ENCODE measurements at places on chromosomes 16 and 17.

DNA sequence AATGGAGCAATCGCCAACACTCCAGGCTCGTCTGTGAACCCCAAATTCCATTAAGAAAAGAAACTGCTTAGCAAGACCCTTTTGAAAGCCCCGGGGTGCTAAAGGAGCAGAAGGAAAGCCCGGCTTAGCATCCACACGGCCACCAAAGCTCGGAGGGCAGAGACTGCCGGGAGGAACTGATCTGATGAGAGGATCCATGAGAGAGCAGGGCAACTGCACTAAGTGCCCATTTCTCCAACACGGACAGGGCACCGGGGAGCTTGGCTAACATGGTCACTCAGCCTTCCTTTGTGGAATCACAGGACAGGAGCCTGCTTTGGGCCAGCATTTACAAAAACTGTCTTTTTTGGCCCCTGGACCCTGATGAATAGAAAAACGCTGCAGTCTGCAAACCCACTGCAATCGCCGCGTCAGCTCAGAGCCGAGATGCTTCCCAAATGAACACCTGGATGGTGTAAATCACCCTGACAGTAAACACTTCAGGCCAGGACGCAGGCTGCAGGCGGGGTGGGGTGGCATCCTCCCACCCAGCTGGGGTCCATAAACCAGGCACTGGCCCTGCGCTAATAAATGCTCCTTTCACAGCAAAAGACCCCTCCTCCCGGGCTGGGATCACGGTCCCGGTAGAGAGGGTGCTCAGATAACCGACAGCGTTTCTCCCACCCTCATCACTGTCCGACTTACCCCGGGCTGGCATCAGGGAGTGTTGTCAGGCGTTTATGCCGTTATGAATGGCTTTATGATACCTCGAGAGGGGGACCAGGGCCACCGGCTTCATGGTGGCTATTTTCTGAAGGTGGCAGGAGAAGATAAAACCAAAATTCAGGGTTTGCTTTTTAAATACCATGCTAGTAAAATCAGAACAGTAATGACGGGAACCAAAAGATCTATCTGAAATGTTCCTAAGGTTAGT is 299.5 kb downstream of the IRF8 start:
- DNase-seq = no peak

DNA sequence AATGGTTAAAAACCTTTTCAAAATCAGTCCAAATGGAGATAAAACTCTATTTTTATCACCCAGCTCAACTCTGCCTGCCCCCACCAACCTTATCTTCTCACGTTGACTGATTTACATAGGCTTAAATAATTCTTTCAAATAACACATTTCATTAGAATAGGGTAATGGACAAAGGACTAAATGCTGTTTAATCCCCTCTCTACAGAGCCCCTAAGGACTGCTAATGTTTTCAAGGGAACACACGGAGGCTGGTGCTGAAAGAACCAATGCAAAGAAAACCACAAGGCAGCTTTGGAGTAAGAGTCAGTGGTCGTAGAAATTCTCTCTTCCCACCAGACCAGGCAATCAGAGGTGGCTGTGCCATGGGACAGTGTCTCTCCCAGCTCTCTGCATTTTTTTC is 445.7 kb upstream of the MAF start:
- no peak for DNase-seq

DNA sequence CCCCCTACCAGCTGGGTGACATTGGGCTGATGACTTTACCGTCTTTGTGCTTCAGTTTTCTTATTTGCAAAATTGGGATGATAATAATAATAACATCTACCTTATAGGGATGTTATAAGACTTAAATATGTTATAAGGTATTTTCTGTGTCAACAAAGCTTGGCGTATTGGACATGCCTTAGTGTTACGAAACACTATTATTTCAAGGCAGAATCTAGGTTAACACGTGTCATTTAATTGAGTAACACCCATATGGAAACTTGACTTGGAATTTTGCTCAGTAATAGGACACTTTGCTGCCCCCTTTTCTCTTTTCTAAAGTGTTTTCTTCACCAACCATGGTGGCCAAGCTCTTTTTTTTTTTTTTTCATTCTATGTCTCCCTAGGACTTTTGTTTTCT is 294.2 kb upstream of the SALL1 start:
- DNase-seq = no peak

GRCh38 chr17:62067165-62068145 is 2.4 kb upstream of the MED13 start:
- no peak for DNase-seq

- DNase-seq = no peak
These were observed 90.9 kb upstream of the EEF2KMT start for GRCh38 chr16:5188318-5188988.

DNA sequence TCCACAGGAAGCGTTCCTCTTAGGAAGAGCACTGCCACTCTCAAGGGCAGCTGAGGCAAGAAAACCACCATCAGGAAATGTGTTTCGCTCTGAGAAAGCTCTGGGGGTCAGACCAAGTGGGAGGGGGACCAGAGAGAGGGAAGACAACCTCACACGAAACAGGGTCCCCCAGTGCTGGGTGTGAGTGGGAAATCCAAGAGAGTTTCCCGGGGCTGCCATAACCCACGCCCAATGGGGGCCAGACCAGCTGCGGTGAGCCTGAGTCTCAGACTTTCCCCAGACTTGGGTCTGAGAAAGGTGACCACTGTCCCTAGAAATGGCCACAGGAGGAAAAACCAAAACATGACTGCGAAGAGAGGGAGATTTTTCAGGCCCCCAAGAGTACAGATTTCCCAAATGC is 14.5 kb downstream of the DNAH17 start:
- no peak for DNase-seq

DNA sequence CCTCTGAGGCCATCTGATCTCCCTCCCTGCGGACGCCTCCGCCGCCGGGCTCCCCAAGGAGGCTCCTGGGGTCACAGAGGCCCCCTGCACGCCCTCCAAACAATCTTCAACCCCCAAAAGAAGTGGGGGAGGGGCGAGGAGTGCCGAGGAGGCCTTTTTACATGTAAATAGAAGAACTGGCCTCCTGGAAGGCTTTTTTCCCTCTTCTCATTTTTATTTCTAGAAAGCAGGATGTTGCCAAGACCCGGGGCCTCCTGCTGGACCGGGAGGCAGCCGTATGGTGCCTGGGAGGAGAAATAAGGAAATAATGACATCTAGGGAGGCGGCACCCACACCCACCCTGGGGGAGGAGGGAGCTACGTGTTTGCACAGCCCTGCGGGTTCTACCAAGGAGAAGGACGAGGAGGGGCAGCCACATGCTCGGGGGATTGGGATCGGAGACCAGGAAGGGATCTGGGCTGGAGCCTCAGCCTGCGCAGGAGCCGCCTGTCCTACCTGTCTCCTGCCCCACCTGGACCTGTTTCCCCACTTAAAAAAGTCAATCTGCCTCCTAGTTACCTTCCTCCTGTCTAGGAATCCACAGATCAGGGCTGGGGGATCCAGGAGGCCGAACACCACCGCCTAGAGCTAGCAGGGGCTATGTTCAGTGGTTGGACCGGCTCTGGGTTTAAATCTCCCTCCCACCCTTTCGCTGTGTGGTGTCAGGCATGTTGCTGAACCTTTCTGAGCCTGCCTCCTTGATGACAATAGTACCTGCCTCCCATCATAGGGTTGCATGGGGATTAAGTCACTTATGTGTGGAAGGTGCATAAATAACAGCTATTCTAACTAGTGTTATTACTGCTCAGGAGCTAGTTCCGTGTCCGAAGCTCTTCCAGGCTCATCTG is 175.7 kb upstream of the GSE1 start:
- DNase-seq = peak; percentile 58

DNA sequence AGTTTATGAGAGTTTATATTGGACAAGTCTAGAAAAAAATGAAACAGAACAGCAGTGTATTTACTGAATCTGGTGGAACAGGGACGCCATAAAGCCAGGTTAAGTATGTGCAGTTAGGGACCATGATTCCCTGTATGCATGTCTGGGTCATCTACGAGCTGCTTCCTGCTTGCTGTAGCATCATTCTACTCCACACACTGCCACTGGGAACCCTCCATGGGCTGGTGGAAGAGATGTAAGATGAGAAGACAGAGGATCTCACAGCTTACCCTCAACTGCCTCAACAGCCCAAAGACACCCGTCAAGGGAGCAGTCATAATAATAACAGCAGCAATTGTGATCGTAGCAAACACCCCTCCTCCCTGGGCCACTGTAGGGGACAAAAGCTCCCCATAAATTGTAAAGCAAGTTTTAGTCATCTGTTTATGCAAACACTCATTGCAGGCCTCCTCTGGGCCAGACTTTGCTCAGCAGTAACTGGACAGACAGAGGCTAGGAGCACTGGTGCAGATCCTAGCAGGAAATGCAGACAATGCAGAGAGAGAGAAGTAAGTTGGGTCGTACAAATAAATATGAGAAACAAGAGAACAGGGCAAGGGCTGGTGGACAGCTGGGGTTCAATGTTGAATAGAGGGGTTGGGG is 188.0 kb downstream of the SOX9 start:
- DNase-seq = no peak

DNA sequence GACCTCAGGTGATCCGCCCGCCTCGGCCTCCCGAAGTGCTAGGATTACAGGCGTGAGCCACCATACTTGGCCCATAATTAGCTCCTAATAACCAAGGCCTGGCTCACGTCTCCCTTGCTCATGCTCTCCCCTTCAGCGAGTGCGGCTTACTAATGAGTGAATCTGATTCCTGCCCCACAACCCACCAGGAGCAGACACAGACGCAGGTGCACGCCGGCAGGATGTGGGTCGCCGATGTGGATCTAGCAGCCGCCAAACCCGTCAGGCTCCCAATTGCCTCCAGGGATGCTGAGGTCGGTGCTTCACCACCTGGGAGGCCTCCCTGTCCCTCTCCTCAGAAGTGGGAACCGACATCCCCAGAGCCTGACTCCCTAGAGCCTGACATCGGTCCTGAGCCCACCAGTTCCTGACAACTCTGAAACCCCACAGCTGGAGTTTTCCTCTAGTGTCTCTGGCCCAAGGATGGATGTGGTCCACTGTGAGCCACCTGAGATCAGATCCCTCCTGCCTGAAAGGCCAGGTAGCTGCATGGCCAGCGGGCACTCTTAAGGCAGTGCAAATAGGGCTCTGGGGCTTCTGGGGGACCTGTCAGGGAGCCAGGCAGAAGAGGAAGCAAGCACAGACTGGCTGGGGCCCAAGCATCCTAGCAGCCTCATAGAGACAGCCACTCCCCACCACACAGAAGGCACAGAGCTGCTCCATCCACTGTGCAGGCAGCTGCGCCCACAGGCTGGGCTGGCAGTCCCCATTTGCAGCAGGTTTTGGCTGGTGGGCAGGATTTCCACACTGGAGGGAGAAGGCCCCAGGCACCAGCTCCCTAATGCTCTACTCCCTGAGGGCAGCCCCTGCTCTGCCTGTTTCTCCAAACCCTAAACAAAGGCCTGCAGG is 10.8 kb downstream of the EXOC7 start:
- no peak for DNase-seq

DNA sequence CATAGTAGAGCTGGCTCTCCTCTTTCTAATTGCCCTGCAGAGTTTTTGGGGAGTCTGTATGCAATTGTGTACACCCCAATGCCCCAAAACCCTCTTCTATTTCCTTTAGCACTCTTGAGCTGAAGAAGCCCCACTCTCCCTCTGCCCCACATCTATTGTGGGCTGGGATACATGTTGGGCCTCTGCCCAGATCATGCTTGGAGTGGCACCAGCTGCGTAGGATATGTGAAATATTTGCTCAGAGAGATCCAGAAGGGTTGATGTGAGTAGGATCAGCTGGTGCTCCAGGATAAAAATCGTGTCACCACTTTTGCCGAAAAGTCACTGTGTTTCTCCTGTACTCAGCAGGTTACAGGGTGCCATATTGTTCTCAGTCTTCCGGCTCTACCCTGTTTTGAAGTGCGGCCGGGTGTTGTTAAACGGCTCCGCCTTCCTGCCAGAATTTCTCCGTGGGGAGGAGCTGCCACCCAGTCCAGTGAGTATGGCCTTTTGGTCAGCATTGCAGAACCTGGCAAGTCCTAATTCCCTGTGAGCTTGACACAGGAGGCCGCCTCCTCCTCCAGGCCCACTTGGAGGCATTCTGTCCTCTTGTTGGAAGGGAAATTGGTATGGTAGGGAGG is 664.5 kb downstream of the WWOX start:
- no peak for DNase-seq

DNA sequence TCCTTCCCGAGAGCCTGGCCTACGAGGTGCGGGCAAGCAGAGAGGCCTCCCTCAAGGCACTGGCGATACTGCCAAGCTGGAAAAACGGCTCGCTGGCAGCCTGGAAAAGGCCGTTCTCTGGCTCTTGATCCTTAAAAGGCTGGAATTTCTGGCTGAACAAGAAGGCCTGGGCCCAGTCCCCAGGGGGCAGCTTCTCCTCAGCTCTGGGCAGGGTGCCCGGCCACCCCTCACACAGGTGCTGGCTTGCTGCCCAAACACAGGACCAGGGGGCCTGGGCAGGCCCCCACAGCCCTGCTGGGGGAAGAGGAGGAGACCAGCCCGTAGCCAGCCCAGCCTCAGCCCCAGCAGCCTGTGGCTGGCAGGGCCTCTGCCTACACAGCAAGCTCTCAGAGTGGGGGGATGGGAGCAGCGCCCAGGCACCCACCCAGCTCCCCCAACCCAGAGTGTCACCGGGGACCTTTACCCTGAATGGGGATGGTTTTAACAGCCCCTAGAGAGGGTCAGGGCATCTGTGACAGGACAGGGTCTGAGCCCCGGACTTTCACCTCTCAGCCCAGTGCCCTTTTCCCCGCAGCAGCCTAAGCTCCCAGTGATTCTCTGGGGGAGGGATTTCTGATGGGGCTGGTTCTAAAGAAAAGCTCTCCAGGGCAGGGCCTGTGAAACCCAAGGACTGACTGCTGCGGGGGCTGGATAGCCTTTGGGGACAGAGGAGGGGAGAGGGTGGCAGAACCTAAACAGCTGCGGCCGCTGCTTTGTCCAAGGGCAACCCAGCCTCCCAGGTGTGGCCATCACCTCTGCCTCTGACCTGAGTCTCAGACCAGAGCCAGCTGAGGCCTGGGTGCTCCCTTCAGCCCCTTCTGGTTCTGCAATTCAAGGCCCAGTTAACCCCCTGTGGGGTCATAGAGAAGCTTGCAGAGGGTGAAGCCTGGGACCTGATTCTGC is 38.6 kb upstream of the TOB1 start:
- peak; percentile 86 for DNase-seq

DNA sequence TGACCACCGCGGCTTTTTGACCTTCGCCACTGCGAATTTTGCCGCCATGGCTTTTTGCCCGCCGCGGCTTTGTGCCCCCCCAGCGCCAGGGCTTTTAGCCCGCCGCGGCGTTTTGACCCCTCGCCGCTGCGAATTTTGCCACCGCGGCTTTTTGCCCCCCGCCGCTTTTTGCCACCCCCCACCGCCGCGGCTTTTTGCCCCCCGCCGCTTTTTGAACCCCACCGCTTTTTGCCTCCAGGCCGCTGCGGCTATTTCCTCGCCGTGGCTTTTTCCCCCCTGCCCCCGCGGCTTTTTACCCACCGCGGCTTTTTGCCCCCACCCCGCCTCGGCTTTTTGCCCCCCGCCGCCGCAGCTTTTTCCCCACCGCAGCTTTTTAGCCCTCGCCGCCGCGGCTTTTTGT is 134.8 kb upstream of the TP53TG3C start:
- no peak for DNase-seq

- no peak for DNase-seq
These were observed 217.1 kb downstream of the KATNIP start for GRCh38 chr16:27767081-27767480.

GRCh38 chr17:3976675-3977171 is 12.5 kb upstream of the ATP2A3 start:
- no peak for DNase-seq

- no peak for DNase-seq
These were observed 2.5 kb upstream of the RAB11FIP4 start for GRCh38 chr17:31388770-31389656.

GRCh38 chr16:1960665-1961630 is 1.6 kb downstream of the NDUFB10 start:
- no peak for DNase-seq
